Activated CD4-positive, alpha-beta T cell treated with anti-CD3 and anti-CD28 coated beads, Interleukin-2, amount 50 U/mL, for 48 hours (primary cell): ENCODE measurements at places on chromosomes 3 and 15.

DNA sequence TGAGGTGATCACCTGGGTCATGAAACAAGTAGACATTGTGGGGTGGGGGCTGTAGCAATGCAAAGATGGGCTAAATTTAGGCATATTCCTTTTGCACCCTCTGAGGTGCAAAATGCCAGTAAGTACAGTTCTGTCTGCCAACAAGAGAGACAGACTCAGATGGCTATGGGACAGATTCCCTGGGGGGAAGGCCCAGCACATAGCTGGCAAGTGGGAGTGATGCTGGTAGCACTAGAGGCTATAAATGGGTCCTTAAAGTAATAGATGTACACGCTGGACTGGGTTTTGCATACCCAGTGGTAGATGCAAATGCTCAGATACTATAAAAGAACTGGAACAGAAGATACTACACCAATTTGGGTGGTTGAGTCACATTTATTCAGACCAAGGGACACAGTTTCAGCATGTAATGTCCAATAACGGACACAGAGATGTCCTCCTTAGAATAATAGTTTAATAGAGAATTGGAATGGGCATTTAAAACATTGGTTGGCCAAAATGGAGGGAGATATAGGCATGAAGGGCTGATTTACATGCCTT lies 67.4 kb upstream of the RNU6-1 start:
- no peak for DNase-seq

DNA sequence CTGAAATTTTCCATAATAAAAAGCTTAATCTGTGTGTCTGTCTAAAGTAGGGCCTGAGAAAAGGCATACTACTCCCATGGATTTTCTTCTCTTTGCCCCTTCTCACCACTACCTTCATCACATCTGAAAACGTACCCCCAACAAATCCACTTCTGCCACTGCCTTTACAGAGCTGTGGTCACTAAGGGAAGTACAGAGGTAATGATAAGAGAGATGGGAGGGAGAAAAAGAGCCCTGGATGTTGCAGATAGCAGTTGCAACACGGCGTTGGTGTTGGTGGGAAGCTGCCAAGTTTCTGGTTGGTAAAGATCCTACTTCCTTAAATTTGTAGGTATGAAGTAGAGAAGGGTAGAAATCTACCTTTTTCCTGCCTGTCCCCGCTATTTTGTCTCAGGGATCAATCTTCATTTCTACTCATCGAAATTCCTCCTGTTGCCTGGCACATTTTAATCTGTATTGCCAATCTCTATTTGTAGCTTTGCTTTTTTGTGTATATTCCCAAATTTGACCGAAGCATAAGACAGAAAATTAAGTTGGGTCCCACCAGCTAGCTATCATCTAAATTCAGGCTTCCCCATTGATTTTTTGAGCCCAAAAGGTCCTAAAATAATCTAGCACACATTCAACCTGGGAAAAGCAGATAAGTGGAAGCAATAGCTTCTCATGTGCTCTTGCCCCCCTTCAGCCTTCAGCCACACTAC lies 102.9 kb downstream of the TFDP2 start:
- DNase-seq: no peak

- DNase-seq: no peak
Observed at GRCh38 chr3:134313847-134314587, 60.2 kb downstream of the AMOTL2 start.

GRCh38 chr3:181329024-181329423 lies 339.5 kb upstream of the DNAJC19 start:
- no peak for DNase-seq
